GM03348 (cell line): ENCODE measurements at places on chromosomes 1 and 21.

DNA sequence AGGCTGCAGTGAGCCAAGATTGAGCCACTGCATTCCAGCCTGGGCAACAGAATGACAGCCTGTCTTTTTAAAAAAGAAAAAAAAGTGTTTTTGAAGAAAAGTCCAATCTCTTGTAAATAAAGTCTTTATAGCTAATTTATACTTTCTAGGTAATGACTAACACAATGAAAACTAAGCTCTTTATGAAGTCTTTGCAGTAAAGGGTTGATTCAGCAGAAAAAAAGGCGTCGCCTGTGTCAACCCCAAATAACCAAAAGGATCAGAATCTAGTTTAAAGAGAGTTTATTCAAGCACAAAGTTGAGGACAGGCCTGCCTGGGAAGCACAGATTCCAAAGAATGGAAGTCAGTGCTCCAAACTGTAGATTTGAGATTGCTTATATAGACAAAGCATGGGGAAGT is 14.3 kb upstream of the PGBD2 start:
- no peak for DNase-seq

DNA sequence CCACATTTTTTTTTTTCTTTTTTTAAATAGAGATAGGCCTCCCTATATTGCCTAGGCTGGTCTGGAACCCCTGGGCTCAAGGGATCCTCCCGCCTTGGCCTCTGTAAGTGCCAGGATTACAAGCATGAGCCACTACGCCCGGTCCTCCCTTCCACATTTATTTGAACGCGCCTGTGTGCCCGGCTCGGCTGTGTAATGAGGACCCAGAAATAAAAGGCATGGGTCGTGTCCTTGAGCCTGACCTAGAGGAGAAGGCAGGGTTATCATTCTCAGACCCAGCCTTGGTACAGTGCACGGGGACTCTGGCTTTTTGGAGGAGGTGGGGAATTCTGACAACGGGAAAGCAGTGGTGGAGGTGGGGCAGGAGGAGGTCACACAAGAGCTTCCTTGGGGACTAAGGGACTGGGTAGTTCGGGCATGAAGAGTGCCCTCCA is 841 bp downstream of the CENPF start:
- DNase-seq: no peak

DNA sequence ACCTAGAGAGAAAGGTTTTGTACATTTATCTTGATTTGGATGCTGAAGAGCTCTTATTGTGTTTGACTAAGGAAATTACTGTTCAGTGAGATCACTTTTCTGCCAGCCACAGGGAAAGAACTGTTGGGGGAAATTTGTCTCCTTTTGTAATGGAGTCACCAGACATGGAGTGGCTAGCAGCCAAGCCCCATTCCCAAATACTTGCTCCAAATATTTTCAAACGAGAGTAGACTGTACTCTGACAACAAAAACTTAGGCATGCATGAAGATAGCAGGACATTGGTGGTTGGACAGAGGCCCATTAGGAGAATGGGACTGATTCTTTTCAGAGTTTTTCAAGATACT is 21.1 kb downstream of the IPO9 start:
- DNase-seq: peak; percentile 77

DNA sequence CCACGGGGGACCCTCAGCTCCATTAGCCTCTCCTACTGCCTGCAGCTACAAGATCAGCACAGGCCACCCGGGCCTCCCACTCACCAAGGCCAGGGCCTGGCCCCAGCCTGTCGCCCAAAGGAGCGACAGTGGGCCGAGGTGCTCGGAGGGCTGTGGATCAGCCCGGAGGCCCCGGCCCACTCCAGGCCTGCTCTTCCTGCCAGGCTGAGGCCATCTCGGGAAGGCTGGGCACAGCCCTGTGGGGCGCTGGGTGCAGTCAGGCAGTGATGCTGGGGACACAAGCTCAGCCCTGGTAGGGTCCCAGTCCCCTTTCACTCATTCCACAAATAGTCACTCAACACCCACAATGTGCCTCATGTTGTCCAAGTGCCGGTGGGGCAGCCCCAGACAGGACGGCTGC is 58.8 kb downstream of the CASZ1 start:
- no peak for DNase-seq

DNA sequence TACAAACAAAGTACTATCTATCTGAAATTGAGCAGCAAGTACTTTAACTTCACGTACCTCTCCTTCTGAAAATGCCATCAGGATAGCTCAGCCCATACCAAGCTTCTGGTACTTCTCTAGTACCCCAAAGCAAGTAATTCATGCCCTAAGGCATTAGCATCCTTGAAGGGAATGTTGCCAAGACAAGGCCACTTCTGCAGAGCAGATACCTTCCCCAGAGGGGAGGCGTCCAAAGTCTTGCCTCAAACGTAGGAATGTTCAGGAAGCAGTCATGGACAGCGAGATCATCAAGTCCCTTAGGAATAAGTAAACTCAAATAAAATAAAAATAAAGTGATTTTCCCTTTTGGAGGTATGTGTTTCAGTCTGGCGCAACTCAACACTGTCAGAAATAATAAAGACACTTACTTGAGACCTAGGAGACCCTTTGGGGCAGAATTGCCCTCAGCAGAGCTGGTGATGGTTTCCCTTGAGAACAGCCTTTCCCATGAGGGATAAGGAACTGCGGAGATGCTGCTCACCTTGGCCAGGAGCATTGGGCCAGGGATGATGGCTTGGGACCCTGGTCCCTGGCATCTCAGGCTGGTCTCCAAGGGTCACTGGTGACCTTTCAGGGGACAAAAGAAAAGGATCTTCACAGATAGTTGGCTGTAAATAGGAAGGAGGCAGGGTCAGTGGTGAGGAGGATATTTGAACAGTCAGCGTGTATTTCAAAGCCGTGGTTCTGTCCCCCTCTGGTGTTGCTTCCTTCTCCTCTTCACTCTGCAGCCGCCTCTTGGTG is 522.9 kb downstream of the KIF26B start:
- DNase-seq: no peak
